Esophagus mucosa (tissue), 1 donor: ENCODE measurements at places on chromosomes 5 and 9. TPM values are rescaled to one million over a fixed set of nuclear protein-coding genes. Genes with fewer than 3 reads are reported as not detected.

The TOPORS gene
- total RNA-seq: 8.8 TPM

The PKN3 gene
- total RNA-seq: 2.5 TPM

The PCDHGA12 gene
- 1.5 TPM for total RNA-seq

The LCN9 gene
- not detected for total RNA-seq

The ZNF483 gene
- 0.36 TPM for total RNA-seq

The SPINK1 gene
- total RNA-seq: not detected
